ENCODE measurements at places on chromosomes 11 and 22. TPM values are rescaled to one million over a fixed set of nuclear protein-coding genes. Genes with fewer than 3 reads are reported as not detected.

Gene GAL
- 1.5 TPM for total RNA-seq

Gene TRIM66
- 1.4 TPM for total RNA-seq

Gene SYT8
- not detected for total RNA-seq

Gene CCDC15
- total RNA-seq: 0.97 TPM

Gene SNRPD3
- total RNA-seq: 79.4 TPM

Gene DDTL
- not detected for total RNA-seq

Gene NEU3
- 6.2 TPM for total RNA-seq
